GM12878 (cell line): ENCODE measurements at places on chromosomes 12 and 14.

GRCh38 chr14:64502456-64502855, 1.2 kb downstream of the ZBTB25 start:
- H3K4me3 ChIP-seq, result peak overlapping the region; percentile 76
- H3K36me3 ChIP-seq, result no peaks in the 10 kb centered on the region
- H3K27ac ChIP-seq, result peak overlapping the region; percentile 98
- no peak for DNase-seq
- no peaks in the 10 kb centered on the region for H3K27me3 ChIP-seq

- no peak overlapping the region for H3K4me3 ChIP-seq
- H3K27ac ChIP-seq, result peak overlapping the region; percentile 69
- peak; percentile 89 for DNase-seq
- no peaks in the 10 kb centered on the region for H3K27me3 ChIP-seq
Measured at GRCh38 chr14:75487155-75487671, 35.1 kb upstream of the BATF start.

DNA sequence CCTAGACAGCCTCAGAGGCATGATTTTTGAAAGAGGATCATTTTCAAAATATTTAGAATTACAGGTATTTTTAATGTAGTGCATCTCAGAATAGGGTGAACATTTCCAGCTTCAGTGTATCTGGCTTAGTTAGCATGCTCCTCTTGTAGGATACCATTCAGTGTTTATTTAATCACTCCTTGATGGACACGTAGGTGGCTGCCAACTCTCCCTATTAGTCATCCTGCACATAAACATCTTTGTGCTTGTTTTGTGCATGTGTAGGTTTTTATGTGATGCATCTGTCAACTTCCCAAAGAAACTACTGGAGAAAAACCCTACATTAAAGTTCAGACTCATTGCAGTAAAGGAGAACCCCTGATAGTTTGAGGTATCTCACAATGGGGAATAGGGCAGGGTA, 52.5 kb upstream of the RBM19 start:
- no peak overlapping the region for H3K4me3 ChIP-seq
- no peak for DNase-seq
- H3K4me1 ChIP-seq, result no peaks in the 10 kb centered on the region

- no peak for DNase-seq
- no peak overlapping the region for H3K27ac ChIP-seq
- H3K36me3 ChIP-seq, result no peaks in the 10 kb centered on the region
- no peaks in the 10 kb centered on the region for H3K27me3 ChIP-seq
- no peaks in the 10 kb centered on the region; the same call in 1 of the 2 replicates for H3K4me1 ChIP-seq
- H3K4me3 ChIP-seq, result no peak overlapping the region
Measured at GRCh38 chr14:24032727-24033418, 18.9 kb upstream of the CARMIL3 start.

DNA sequence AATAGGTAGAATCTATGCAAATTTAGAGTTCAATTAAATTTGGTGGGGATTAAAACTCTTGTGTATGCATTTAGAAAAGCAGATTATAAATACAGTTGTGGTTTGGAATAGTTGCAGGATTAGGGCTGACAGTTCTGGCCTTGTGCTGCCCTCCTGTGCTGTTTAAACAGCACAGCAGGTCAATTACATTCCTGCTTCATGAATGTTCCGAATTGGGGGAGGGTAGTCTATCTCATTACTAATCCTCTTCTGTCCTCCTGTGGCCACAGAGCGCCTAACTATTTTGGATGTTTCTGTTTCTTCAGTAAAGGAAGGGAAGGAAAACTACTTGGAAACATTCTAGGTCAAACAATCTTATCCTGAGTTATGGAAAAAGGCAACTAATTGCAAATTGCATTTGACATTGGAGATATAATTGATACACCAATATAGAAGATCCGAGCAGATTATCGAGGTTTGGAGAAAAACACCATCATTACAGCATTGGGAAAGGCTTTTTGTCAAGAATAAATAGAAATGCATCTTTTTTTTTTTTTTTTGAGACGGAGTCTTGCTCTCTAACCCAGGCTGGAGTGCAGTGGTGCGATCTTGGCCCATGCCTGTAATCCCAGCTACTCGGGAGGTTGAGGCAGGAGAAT, 8.7 kb upstream of the GPR19 start:
- no peak overlapping the region for H3K4me3 ChIP-seq
- no peaks in the 10 kb centered on the region for H3K27me3 ChIP-seq
- H3K4me1 ChIP-seq, result peaks cover 18% of the 10 kb centered on the region

GRCh38 chr14:32327255-32327961, 1.7 kb upstream of the AKAP6 start:
- H3K27me3 ChIP-seq, result no peaks in the 10 kb centered on the region
- H3K4me3 ChIP-seq, result no peak overlapping the region
- no peak for DNase-seq
- H3K4me1 ChIP-seq, result no peaks in the 10 kb centered on the region

GRCh38 chr14:35159742-35160409, 37.5 kb downstream of the PRORP start:
- peak overlapping the region; percentile 45; the same call in 1 of the 2 replicates for H3K27ac ChIP-seq
- H3K27me3 ChIP-seq, result no peaks in the 10 kb centered on the region
- H3K4me3 ChIP-seq, result no peak overlapping the region
- 0 out of 2 replicates have a peak, but pooled peaks cover 10% of the 10 kb centered on the region for H3K36me3 ChIP-seq
- H3K4me1 ChIP-seq, result peaks cover 19% of the 10 kb centered on the region

DNA sequence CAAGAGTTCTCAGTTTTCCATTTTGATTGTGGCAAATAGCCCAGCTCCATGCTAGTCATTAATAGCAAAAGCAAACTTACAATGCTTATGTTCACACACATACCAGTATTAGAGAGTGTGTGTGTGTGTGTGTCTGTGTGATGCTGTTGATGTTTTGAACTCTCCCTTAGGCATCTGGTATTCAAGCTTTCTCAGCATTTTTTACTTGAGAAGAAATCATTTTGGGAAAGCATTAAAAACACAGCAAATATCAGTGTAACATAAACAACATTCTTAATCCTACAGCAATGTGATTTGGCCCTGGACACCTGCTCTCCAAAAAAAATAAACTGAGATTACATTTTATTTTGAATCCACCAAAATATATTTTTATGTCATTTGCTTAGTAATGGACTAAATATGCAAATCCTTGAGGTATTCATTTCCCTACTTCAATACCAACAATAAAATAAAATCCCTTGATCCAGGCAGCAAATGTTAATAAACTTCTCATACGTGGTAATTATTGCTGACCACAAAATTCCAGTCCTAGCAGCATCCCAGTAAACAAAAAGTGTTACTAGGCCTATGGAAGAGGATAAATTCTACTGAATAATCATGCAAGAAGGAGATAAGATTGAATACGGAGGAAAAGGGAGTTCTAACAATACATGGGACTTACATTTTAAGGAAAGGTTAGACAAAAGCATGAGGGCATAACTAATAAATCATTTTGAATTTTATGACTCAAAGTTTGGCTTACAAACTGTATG, 249.5 kb upstream of the CLEC14A start:
- H3K27ac ChIP-seq, result no peak overlapping the region
- no peaks in the 10 kb centered on the region for H3K36me3 ChIP-seq
- no peaks in the 10 kb centered on the region for H3K27me3 ChIP-seq

- H3K4me1 ChIP-seq, result no peaks in the 10 kb centered on the region
- DNase-seq, result no peak
- no peak overlapping the region for H3K27ac ChIP-seq
- no peaks in the 10 kb centered on the region for H3K27me3 ChIP-seq
Measured at GRCh38 chr14:72758420-72758819, 135.5 kb downstream of the DPF3 start.

GRCh38 chr12:93682846-93683261, 5.7 kb downstream of the CRADD start:
- H3K4me3 ChIP-seq, result no peak overlapping the region
- H3K4me1 ChIP-seq, result peaks cover 6% of the 10 kb centered on the region
- no peaks in the 10 kb centered on the region for H3K27me3 ChIP-seq
- H3K36me3 ChIP-seq, result peaks cover 2% of the 10 kb centered on the region; the same call in 1 of the 2 replicates

GRCh38 chr14:56810147-56810719, at the start of gene OTX2:
Gene OTX2 (minus strand): TSS chr14:56810479. CDS start chr14:56805456, 5,023 bp downstream.
- no peak within 1 kb of the TSS for H3K27ac ChIP-seq
- H3K36me3 ChIP-seq, result no peaks in the 10 kb centered on the region
- no peak for DNase-seq
- no peak within 1 kb of the TSS for H3K4me3 ChIP-seq

DNA sequence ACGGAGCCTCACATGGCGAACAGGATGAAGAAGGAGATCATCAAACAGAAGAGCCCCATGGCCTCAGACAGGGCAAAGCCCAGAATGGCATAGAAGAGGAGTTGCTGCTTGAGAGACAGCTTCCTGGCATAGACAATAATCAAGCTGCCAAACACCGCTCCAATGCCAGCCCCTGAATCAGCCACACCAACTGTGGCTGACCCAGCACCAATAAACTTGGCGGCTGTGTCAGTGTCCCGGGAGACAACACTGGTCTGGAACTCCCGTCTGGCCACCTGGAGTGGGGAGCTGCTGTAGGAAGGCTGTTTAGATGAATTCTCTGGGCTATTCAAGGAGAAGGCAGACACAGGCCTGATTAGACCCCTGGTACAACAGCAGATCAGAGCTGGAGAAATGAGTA, 100.1 kb downstream of the HEATR5A start:
- H3K27me3 ChIP-seq, result no peaks in the 10 kb centered on the region
- no peaks in the 10 kb centered on the region for H3K4me1 ChIP-seq
- no peaks in the 10 kb centered on the region for H3K36me3 ChIP-seq
- DNase-seq, result no peak

GRCh38 chr12:105317942-105318621, 12.4 kb upstream of the C12orf75 start:
- H3K4me1 ChIP-seq, result no peaks in the 10 kb centered on the region
- H3K27me3 ChIP-seq, result no peaks in the 10 kb centered on the region
- no peak for DNase-seq
- no peak overlapping the region for H3K27ac ChIP-seq
- H3K4me3 ChIP-seq, result no peak overlapping the region
- H3K36me3 ChIP-seq, result no peaks in the 10 kb centered on the region

GRCh38 chr14:54189748-54190354, 207.0 kb upstream of the CDKN3 start:
- H3K4me3 ChIP-seq, result no peak overlapping the region
- DNase-seq, result no peak
- no peaks in the 10 kb centered on the region for H3K4me1 ChIP-seq
- no peak overlapping the region for H3K27ac ChIP-seq
- no peaks in the 10 kb centered on the region for H3K36me3 ChIP-seq

DNA sequence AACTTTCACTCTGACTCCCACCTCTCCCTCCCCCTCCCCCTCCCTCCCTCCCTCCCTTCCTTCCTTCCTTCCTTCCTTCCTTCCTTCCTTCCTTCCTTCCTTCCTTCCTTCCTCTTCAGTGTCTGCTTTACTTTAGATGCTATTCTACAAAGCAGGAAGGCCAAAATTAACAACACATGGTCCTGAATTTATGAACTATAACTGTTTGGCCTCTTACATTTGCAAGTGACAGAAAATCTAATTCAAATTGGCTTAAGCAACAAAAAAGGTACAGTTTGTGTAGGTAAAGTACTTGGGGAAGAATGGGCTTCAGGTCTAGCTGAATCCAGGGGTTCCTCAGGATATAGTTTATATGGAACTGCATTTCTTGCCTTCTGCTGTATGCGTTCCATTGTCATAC, 673.0 kb downstream of the AACS start:
- H3K27ac ChIP-seq, result no peak overlapping the region
- no peak for DNase-seq
- H3K4me3 ChIP-seq, result no peak overlapping the region
- H3K36me3 ChIP-seq, result no peaks in the 10 kb centered on the region
- no peaks in the 10 kb centered on the region for H3K27me3 ChIP-seq

DNA sequence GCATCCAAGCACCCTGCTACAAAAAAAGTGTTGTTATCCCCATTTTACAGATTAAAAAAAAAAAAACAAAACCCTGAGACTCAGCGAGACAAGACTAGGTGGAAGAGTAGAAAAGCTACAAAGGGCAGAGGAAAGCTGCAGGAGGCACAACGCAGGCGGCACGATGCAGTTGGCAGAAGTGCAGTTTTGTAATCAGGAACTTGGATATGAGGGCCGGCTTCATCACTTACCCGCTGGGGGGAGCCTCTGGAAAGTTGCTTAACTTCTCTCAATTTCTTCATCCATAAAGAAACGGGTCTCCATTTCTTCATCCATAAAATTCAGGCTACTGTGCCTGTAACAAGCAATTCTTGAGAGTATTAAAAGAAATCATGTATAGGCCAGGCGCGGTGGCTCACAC, 33.1 kb upstream of the CCDC60 start:
- no peak overlapping the region for H3K4me3 ChIP-seq
- no peaks in the 10 kb centered on the region for H3K27me3 ChIP-seq
- no peaks in the 10 kb centered on the region for H3K36me3 ChIP-seq

DNA sequence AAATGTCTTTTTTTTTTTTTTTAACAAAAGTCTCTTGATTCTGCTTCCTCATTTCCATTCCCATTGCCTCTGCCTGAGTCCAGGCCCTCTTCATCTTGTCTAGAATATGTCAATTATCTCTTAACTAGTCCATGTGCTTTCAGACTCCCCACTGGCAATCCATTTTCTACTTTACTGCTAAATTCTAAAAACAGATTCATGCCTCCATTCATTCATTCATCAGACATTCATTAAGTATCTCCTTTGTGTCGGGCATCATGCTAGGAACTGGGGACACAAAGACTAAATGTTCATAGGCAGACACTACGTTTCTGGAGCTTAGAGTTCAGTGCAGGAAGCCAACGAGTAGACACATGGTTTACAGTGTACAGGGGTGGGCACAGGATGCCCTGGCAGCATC, 9.6 kb upstream of the NEDD1 start:
- H3K36me3 ChIP-seq, result no peaks in the 10 kb centered on the region
- H3K4me1 ChIP-seq, result no peaks in the 10 kb centered on the region
- H3K27ac ChIP-seq, result no peak overlapping the region
- no peak overlapping the region for H3K4me3 ChIP-seq
- no peaks in the 10 kb centered on the region for H3K27me3 ChIP-seq

GRCh38 chr12:42996869-42997431, 407.4 kb upstream of the PRICKLE1 start:
- no peaks in the 10 kb centered on the region for H3K4me1 ChIP-seq
- H3K27ac ChIP-seq, result no peak overlapping the region
- no peak overlapping the region for H3K4me3 ChIP-seq
- H3K36me3 ChIP-seq, result no peaks in the 10 kb centered on the region

- DNase-seq, result peak; percentile 45
- no peaks in the 10 kb centered on the region for H3K4me1 ChIP-seq
- H3K27me3 ChIP-seq, result no peaks in the 10 kb centered on the region
- H3K36me3 ChIP-seq, result no peaks in the 10 kb centered on the region
- H3K4me3 ChIP-seq, result peak overlapping the region; percentile 30; the same call in 1 of the 2 replicates
- H3K27ac ChIP-seq, result no peak overlapping the region
Measured at GRCh38 chr12:67592228-67593011, 56.1 kb upstream of the DYRK2 start.

DNA sequence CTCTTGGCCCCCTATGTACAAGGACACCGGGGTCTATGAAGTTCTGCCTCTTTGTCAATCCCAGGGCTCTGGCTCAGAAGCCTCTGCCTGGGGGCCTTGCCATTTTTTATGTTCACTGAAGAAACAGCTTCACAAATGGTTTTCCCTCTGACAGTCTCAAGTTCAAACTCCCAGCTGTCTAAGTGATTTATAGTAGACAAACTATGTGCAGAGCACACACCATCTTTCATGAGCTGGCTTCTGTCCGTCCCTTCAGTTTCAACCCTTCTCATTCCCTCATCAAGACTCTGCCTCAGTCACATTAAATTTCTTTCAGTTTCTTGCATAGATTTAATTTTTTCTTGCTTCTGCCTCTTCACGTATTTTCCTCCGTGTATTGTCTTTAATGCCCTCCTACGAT, 2.7 kb upstream of the DCD start:
- no peak for DNase-seq
- no peaks in the 10 kb centered on the region for H3K36me3 ChIP-seq
- H3K4me1 ChIP-seq, result no peaks in the 10 kb centered on the region; the same call in 1 of the 2 replicates

GRCh38 chr14:55535516-55536203, 44.3 kb upstream of the KTN1 start:
- no peak overlapping the region for H3K27ac ChIP-seq
- no peak overlapping the region for H3K4me3 ChIP-seq
- no peak for DNase-seq
- no peaks in the 10 kb centered on the region for H3K36me3 ChIP-seq
- no peaks in the 10 kb centered on the region; the same call in none of the 2 replicates for H3K4me1 ChIP-seq
